ENCODE measurements at places on chromosomes 3 and 15. TPM values are rescaled to one million over a fixed set of nuclear protein-coding genes. Genes with fewer than 3 reads are reported as not detected.

GRCh38 chr15:89783861-89784685 is 7.9 kb downstream of the MESP2 start:
- DNase-seq = no peak

DNA sequence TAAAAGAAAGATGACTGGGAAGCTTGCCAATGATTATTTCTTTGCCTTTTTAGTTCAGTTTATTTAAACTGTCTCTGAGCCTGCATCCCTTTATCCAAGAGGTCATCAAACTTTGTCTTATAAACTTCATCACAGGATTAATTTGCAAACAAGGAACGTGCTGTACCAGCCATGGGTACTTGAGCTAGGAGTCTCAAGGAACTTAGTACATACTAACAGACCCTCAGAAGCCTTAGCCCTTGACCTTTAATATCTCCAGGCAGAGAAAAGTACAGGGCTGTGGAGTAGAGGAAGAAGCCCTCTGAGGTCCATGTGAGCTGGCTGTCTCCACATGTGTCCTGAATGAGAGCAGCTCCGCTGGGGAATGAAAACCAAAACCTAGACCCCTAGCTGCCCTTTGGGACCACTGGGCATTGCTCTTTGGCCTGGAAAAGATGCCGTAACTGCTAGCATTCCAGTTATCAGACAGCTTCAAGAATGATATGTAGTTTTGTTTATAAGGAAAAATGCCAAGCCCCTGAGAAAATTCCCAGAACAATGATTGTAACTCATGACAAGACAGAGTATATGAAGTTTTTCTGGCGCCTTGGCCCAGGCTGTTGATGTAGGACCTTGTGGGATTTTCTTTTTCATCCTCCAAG is 92.1 kb downstream of the ASB7 start:
- no peak for DNase-seq

DNA sequence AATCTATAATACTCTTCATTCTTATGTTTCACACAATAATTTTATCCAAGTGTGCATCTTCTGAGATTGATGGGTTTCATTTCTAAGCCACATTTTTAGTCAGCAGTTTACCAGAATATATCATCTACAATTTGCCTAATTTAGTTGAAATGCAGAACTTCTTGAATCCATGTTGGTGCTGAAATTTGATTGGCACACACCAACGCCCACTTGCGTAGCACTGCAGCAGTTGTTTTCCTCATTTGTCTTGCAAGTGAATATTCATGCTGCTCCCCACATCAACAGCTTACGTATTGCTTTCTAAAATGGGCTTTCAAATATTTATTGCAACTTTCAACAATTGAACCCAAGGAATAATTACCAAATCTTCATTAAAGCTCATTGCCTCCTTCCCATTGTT is 87.8 kb upstream of the CTDSPL start:
- no peak for DNase-seq

GRCh38 chr3:152225201-152225600 is 43.5 kb upstream of the MBNL1 start:
- DNase-seq = no peak

The SPINK8 gene
- not detected for total RNA-seq

The CRYGS gene
- 1.5 TPM for total RNA-seq

Measured in CD8-positive, alpha-beta T cell (primary cell).